ENCODE measurements at places on chromosomes 12 and 14. TPM values are rescaled to one million over a fixed set of nuclear protein-coding genes. Genes with fewer than 3 reads are reported as not detected.

DNA sequence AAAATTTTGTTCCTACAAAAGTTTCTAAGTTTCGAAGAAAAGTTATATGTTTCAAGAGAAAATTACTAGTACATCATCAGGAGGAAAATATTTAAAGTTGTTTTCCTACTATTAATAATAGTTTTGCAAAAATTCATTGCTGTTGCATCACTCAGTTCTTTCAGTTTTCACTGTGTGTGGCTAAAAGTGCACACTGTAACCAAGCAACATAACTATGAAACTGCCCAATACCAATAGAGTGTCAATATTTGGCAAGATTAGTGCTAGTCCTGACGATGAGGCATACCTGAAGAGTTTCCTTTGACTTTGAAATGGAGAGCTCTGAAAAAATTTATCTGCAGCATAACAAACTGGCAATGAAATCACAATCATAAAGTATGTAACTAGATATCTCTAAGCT lies 194.3 kb downstream of the CPNE8 start:
- no peak for DNase-seq

DNA sequence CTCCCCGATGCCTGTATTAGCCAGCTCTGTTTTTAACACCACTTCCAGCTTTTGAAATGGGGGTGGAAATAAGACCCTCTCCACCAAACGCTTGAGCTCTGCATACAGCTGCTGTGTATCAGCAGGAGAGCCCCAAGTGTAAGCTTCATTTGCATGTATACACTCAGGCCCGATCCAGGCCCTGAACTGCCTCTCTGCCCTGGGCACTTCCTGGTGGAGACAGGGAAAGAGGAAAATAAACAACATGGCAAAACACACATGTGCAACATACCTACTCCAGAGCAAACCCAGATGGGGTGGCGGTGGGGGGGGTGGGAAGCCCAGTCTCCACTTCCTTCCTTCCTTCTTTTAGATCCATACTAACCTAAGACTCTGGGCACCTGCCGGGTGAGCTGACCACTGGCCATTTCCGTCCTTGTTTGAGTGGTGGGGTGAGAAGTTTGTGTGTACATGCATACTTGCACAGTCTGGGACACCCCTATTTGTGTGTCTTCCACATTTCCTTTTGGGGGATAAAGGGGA lies 55.3 kb downstream of the RBM19 start:
- DNase-seq, result no peak

DNA sequence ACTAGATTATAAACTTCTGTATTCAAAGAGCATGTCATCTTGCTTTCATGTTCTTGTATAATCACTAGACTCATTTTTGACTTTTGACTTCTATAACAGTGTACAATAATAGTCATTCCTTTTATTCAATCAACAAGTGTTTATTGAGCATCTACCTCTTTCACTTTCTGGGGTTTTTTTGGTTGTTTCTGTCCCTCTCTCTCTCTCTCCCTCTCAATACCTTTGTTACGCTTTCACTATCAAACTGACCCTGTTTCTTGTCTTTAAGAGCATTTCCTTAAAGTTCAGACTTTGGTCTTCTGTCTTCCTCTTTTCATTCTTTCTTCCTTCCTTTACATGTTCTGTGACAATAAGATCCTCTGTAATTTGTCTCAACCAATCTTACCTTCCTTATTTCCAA lies 49.5 kb downstream of the GPR137C start:
- no peak for DNase-seq

- no peak for DNase-seq
These were observed 149.2 kb downstream of the PHLDA1 start for GRCh38 chr12:75882421-75882820.

GRCh38 chr12:114499338-114499737 lies 93.4 kb upstream of the TBX5 start:
- peak; percentile 74 for DNase-seq

DNA sequence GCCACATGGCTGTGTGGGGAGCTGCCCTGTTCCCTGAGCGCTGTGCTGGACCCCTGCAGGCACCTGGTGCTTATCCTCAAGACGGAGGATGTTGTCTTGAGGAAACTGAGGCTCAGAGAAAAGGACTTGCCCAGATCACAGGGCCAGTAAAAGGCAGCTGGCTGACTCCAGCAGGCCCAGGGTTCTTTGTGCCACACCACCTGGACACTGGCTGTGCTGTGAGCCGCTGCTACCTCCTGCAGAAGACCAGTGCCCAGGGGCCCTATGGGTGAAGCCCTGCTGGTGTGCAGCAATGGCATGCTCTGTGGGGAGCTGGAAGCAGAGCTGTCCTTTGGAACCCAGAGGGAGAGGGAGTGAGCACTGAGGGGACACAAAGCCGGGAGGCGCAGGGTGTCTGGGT lies 75.9 kb downstream of the DDX51 start:
- no peak for DNase-seq

- peak; percentile 31 for DNase-seq
These were observed 41.0 kb downstream of the BDKRB1 start for GRCh38 chr14:96297000-96297399.

- DNase-seq, result no peak
These were observed 23.7 kb upstream of the TUBA1A start for GRCh38 chr12:49212572-49212971.

GRCh38 chr12:45909041-45909713 lies 81.2 kb downstream of the SCAF11 start:
- DNase-seq, result peak; percentile 78

GRCh38 chr12:97561619-97562290 lies 99.2 kb downstream of the RMST start:
- DNase-seq, result no peak

DNA sequence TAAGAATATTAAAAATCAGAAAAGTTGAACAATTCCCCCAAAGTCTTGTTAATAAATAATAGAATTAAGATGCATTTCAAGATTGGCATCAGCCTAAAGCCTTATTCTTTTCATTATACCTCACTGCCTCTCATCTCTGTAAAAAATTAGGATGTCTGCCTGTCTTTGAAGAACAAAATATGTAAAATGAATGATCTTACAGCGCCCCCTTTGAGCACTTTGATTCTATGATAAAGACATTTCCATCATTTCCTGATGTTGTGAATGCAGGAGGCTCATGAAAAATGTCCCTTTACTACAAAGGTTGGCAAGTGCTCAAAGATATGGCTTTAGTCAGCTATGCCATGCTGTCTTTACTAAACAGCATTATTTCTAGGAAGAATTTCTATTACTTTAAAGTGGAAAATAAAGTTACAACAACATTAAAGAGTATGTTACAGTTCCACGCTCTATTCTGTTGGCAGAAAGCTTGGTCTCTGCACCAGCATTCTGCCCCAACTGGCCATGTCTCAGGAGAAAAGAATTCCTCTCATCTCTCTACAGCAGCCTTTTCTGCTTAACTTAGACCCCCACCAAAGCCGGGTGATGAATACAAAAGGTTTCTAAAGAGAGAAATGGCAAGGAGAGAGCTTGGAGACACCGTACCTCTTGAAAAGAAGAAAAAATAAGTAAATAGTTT lies 95.1 kb downstream of the LLPH start:
- DNase-seq, result peak; percentile 61

- no peak for DNase-seq
These were observed 161.3 kb upstream of the TMCC3 start for GRCh38 chr12:94811611-94812010.

GRCh38 chr12:52221912-52222457 lies 11.1 kb upstream of the KRT7 start:
- DNase-seq, result peak; percentile 25

DNA sequence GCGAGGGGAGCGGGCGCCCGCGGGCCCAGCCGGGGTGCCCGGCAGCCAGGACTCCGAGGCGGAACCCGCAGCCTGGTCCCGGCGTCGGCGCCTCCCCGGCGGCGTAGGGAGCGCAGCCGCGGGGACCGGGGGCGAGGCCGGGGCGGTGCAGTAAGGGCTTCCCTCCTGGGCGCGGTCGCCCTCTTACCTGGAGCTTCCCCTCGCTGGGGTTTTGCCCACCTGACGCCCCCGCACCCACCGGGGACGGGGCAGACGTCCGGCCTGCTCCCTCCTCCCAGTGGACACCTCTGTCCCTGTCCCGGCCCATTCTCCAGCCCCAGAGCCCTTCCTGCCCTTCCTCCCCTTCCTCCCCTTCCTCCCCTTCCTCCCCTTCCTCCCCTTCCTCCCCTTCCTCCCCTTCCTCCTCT lies 413 bp upstream of the TUBA1C start:
- no peak for DNase-seq

GRCh38 chr12:3257411-3257810 lies 180.2 kb downstream of the TSPAN9 start:
- no peak for DNase-seq

GRCh38 chr14:35331605-35332516 lies 39.7 kb downstream of the PSMA6 start:
- DNase-seq, result peak; percentile 87

DNA sequence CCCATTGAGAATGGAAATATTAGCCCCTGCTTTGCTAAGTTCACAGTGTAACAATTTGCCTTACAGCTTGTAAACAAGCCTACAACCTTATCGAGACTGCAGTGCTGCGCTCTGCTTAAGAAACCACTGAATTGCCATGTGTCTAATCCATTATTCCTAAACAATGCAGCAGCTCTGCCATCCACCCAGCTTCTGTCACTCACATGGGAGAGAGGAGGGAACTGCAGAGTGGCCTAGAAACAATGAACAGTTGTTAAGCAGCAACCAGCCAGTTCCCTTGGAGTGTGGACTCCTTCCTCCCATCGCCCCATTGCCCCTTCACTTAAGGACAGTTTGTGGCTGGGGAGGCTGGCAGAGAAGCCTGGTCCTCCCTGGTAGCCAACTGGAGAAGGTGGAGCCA lies 42.9 kb downstream of the TESPA1 start:
- DNase-seq, result no peak

GRCh38 chr14:89091781-89092180 lies 267.3 kb downstream of the TTC8 start:
- DNase-seq, result no peak

DNA sequence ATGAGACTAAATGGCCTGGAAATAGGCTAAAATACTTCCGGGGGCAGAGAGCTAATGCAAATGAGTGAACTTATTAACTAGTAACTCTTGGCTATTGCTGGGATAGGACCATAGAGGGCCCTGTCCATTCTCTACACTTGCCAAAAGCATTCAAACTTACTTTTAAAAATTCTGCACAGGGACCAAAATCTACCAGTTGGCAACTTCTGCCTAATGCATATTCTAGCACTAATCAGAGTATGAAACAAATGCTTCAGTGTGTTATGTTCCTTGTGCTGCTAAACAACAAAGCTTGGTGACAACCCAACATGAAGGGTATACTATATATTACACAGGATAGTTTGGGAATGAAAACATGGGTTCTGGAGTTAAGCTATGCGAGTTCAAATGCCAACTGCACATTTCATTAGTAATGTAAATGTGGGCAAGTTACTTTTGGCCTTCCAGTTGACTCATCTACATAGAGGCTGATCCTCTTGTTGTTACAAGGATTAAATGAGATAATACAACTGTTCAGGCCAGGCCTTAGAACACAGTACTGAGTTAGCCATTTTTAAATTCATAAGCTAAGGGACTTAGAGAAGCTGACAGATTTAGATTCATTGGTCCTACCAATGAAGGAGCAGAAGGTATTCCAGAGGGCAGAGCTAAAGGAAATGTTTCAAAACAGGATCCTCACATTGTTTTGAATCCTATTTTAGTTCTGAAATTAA lies 32.4 kb downstream of the HIGD1C start:
- peak; percentile 54 for DNase-seq

GRCh38 chr14:45258073-45258472 lies 5.1 kb upstream of the MIS18BP1 start:
- no peak for DNase-seq

DNA sequence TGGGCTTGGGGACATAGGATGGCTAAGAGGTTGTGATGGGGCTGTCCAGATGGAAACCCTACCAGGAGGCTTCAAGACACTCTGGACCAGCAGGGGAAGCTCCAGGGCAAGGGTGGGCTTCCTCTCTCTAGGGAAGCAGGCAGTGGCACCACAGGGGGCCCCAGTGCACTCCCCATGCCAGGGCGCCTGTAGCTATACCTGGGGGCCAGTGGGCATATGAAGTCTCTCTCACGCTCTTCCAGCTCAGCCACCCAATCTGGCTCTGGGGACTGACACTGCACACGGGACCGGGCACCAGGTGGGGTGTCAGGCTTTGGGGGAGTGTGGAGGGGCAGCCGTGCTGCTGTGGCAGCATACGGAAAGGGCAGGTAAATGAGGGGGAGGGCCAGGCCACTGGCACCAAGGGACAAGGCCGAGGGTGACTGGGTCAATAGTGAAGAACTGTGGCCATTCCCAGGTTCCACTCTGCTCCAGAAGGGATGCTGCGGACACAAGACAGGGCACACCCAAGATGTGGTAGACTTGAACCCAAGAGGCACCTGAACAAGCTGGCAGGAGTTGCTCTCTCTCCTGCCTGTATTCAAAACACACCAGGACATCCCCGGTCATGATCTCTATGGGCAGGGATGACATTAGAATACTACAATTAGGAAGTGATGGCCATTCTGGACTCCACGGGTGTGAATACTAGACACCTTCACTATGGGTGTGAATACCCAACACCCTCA lies 27.5 kb downstream of the RFLNA start:
- DNase-seq, result peak; percentile 13

The CCDC196 gene
- total RNA-seq, result not detected

The TAS2R50 gene
- total RNA-seq, result 4.4 TPM

The KRT75 gene
- not detected for total RNA-seq

The MSI1 gene
- not detected for total RNA-seq

The OVCH1 gene
- 0.18 TPM for total RNA-seq

The ETFBKMT gene
- 2.5 TPM for total RNA-seq

Data from IMR-90 (cell line).